ENCODE measurements at places on chromosomes 2 and 18.

DNA sequence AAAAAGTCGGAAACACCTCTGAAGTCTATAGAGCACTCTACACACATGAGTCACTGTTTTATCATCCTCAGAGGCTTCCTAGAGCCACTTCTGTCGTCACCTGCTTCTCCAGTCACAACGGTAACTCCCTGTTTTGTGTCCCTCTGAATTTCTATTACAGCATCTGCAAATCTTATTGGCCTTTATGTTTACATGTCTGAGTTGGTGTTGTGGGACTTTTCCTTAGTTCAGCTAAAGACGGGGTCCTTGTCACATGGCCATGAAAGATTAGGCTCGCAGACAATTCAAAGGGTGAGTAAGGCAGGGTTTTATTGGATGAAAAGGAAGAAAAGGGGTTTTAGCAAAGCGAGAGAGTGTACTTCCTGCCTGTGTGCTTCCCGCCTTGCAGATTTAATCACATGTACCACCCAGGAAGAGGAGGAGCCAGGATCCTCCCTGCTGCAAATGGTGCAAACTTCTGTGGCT is 185.6 kb downstream of the LPIN1 start:
- no peak for DNase-seq

- no peak for DNase-seq
Measured at GRCh38 chr18:11073971-11074370, 75.4 kb downstream of the PIEZO2 start.

GRCh38 chr2:88628571-88628939 is 1.3 kb upstream of the EIF2AK3 start:
- no peak for DNase-seq

DNA sequence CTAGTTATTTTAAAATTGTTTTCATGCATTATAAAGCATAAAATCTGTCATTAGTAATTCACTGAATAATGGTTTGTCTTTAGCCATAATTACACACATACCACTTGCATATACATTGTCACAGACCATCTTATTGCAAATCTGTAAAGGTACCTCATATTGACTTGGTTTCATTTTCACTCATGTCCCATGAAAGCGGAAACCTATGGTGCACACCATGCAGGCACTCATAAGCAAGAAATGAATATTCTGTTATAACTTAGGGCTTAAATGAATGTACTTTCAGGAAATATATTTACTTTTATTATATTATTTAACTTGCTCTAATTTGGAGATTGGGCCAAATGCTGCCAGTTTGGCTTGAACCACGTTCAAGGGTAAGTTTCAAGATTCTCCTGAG is 29.2 kb upstream of the STK17B start:
- DNase-seq: no peak

- peak; percentile 62 for DNase-seq
Measured at GRCh38 chr2:104769096-104769495, 84.8 kb upstream of the POU3F3 start.

- DNase-seq: peak; percentile 40
Measured at GRCh38 chr18:74895686-74896085, 298.0 kb downstream of the ZNF407 start.

- DNase-seq: no peak
Measured at GRCh38 chr2:130776550-130776949, 21.2 kb downstream of the AMER3 start.

DNA sequence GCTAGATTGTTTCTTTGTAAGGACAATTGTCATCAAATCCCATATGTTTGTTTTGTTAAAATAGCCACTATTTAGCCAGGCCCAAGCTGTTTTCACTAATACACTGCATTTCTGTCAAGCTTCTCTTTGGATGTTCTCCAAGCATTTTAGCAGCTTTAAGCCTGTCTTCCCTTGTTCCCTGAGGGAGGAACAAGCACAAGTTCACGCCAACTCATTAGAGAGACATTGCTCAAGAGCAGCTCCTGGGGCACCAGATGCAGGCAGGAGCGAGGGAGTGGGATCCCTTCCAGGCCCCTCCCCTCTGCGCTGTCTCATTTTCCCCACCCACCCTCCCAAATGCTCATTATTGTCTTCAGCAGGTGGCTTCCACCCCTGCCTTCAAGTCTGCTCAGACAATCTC is 32.6 kb upstream of the PPP3R1 start:
- DNase-seq: no peak

DNA sequence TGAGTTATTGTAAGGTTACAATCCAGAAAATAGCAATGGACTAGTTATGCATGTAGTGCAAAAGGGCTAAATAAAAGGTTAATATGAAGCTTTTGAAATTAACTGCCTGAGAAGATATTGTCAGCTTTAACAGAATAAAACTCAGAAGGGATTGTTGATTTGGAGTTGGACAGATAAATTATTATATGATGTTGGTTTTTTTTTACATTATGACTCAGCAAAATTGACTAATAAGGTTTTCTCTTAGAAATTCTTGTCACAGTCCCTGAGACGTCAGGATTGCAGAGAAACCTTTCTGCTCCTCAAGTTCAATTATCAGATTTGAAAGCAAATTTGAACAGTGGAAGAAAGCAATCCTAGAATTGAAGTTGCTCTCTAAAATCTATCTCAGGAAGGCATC is 946.9 kb downstream of the CBLN2 start:
- no peak for DNase-seq

GRCh38 chr2:95346738-95347671 is 49.9 kb downstream of the KCNIP3 start:
- no peak for DNase-seq

DNA sequence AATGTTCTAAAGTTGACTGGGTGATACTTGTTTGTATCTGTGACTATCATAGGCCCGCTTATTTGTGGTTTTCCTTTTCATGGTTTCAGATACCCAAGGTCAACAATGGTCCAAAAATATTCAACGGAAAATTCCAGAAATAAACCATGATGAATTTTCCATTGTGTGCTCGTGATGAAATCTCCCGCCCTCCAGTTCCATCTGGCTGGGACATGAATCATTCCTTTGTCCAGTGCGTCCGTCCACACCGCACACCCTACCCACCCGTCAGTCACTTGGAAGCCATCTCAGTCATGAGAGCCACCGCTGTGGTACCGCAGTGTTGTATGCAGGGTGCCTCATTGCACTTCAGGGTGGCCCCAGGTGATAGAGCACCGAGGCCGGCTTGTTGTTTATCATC is 268.2 kb upstream of the PXDN start:
- peak; percentile 42 for DNase-seq

GRCh38 chr18:49537232-49537896 is 24.5 kb upstream of the LIPG start:
- no peak for DNase-seq

DNA sequence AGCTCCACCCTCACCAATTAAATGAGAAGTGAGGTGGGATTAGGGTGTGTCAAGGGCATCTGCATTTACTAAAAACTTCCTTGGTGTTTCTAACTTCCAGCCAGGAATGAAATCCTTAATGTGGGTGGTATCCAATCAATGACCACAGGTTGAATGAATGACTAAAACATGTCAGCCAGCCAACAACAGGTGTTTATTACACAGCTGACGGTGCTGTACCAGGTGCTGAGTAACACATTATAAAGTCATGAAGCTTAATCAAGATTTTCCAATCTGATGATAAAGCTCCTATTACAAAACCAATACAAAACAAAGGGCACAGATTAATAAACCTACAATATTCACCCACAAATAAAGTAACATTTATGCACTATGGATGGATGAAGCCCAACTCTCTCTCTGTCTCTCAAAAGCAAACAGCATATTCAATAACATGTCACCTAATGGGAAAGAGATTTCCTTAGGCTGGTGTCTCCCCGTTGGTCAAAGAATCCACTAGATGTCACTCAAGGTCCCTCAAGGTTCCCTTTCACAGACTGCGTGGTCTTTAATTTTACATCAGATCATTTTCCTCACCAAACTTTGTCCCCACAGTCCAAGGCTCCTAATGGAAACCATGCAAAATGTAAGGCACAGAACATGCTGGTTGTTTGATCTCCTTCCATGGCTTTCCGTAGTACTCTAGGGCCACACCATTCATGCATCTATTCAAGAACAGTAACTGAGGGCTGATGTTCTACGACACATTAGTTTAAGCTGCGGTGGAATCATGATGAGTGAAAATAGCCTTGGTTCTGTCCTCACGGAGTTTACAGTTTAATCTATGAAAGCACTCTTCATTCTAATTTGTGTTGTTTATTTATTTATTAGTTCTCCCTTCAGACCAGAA is 6.4 kb upstream of the PTPN4 start:
- peak; percentile 56 for DNase-seq

DNA sequence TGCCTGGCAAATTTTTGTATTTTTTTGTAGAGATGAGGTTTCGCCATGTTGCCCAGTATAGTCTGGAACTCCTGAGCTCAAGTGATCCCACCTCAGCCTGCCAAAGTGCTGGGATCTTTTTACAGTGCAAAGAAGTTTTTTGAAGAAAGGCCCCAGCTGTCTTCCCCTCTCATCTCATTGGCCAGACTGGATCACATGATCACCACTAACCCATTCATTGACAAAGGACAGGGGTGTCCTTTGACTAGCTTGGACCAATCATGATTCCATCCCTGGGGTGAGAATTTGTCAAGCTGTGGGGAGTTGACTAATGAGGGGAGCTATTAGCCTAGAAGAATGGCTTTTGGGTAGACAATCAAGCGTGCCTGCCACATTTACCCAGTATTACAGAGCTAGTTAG is 232.9 kb upstream of the TANK start:
- no peak for DNase-seq

GRCh38 chr2:949384-950079 is 1.1 kb upstream of the SNTG2 start:
- DNase-seq: no peak

- no peak for DNase-seq
Measured at GRCh38 chr2:26934335-26934724, 36.1 kb upstream of the MAPRE3 start.

DNA sequence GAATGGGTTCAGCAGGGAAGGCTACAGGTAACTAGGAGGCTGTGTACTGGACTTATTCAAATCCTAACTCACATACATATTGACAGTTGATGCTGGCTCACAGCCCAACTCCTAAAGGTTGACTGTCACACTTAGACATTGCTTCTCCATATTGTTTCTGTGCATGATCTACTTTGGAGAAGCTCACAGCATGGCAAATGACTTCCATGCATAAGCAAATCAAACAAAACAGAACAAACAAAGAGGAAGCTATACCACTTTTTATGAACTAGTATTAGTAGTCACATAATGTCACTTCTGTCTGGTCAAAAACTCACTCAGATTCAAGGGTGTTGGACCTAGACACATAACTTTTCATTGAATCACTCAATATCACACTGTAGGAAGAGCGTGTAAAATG is 43.8 kb upstream of the CDH19 start:
- DNase-seq: no peak

GRCh38 chr18:950882-951495 is 46.3 kb downstream of the ADCYAP1 start:
- no peak for DNase-seq

GRCh38 chr18:48333563-48333962 is 75.6 kb downstream of the ZBTB7C start:
- no peak for DNase-seq

- peak; percentile 47 for DNase-seq
Measured at GRCh38 chr2:197198890-197199289, 111.7 kb downstream of the ANKRD44 start.

Data from kidney capillary endothelial cell (primary cell).